ENCODE measurements at places on chromosomes 12 and 14.

GRCh38 chr12:70576341-70577282 lies 60.6 kb downstream of the PTPRB start:
- peak; percentile 71 for DNase-seq

DNA sequence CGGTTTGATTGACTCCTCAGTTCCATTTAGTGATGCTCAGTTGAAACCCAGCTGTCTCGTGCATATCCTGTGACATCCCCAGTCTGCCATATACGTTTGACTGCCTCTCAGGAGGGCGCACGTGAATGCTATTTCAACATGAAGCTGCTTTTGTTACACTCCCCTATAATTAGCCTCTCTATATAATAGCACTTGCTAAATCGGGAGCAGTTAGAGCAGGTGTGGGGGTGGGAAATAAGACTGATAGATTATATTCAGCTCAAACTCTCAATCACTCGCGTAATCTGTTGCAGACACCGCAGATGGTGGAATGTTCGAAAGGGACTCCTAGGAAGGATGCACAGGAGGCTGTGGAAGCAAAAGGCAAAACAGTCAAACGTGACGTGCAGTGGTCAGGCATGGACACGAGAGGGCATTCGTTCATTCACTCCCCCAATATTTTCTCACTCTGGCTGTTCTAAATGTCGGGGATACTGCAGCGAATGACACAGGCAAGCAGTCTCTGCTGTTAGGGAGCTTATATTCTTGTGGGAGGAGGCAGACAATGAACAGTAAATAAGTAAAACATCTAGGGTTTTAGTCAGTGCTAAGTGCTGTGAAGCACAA lies 29.8 kb downstream of the KCNA1 start:
- DNase-seq, result no peak

DNA sequence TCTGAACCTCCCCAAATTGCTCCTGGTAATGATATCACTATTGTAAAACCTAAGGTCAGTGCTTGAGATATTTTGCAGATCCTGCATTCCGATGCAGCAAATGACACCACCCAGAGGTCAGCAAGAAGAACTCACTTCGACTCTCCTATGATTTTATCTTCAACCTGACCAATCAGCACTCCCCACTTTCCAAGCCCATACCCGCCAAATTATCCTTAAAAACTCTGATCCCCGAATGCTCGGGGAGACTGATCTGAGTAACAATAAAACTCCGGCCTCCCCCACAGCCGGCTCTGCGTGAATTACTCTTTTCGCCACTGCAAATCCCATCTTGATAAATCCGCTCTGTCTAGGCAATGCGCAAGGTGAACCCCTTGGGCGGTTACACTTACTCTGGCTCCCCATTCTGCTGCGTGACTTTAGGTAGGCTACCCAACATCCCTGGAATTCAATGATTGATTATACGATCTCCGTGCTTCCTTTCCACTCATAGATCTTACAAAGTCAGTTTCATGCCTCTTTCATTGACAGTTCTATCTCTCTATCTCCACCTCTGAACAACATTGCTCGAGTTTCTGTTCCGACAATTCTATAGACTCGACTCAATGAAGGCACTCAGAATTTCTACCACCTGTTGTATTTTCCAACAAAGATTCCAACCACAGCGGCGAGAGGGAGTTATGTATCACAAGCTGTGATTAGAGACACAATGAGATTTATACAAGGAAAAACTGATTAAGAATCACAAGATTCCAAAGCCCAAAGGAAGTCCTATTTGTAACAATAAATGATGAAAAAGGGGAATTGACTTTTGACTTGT lies 939 bp downstream of the NPC2 start:
- DNase-seq, result no peak

DNA sequence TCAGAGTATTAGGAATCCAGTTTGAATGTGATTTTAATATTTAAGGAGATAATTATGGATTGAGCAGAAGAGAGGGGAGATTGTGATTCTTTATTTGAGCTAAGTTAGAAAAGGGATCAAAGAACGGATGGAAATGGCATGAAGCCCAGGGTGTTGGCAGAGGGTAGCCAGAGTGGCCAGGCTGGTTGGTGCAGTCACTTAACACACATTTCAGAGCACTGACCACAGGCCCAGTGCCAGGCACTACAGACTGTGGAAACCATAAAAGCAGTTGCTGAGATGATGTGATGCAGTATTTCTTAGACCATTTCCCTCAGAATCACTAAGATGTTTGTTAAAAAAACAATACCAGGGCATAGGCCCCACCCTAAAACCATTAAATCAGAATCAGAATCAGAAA lies 167.7 kb upstream of the AMIGO2 start:
- no peak for DNase-seq

GRCh38 chr12:15688202-15688736 lies 100.9 kb downstream of the EPS8 start:
- no peak for DNase-seq
